ENCODE measurements at places on chromosomes 16 and 17.

DNA sequence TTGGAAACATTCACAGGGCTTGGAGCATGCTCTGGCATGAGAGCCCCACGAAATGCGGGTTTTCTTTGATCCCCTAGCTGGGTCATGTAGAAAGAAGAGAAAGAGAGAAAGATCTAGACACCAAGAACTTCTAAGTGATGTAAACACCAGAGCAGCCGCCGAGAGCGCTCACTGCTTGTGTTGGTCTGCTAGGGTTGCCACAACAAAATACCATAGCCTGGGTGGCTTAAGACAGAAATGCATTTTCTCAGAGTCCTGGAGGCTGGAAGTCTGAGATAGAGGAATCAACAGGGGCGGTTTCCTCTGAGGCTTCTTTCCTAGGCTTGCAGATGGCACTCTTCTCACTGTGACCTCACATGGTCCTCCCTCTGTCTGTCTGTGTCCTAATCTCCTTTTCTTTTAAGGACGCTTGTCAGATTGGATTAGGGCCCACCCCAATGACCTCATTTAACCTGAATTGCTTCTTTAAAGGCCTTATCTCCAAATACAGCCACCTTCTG, 139.5 kb downstream of the CYLD start:
- DNase-seq: no peak

GRCh38 chr16:10314811-10315210, 71.0 kb upstream of the ATF7IP2 start:
- no peak for DNase-seq

DNA sequence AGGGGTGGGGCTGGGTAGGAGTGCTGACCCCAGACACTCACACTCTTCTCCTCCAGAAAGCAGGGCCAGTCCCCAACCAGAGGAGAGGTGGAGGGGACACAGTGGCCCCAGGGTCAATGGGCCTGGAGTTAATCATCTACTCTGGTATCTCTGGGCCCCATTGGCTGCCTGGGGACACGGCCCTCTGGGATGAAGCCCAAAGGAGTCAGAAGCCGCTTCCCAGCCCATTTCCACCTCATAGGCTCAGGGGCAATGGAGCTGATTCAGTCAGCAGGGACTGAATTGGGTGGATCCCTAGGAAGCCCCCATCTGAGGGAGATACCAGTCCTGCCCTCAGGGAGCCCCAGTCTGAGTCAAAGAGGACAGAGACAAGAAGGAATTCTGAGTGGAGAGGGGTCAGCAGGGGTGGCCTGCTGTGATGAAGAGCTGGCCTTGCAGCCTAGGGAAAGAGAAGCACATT, 2.9 kb upstream of the NAGS start:
- DNase-seq: no peak

DNA sequence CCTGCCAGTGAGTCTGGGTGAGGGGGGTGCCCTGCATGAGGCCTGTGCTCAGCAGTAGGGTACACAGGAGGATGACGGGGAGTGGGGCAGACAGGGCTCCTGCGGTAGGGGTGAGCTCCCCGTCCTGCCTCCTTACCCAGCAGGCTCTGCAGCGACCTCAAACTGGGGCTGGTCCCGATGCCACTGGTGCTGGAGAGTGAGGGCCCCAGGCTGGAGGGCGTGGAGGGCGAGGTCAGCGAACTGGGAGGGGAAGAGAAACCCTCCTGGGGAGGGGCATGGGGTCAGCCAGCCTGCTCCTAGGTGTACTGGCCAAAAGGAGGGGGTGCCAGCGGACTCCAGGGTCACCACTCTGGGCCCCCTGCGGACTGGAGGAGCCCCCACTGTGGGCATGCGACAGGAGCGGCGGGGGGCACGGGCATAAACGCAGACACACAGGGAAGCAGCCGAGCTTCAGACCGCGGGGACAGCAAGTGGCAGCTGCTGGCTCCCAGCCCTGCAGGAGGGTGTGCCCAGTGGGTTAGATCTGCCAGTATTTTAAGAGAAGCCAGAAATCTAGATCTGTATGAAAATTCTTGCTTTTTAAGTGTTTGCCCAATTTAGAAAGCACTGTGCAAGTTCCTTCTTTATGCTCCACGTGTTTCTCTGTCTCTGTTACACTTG, 9.0 kb upstream of the VASN start:
- no peak for DNase-seq

DNA sequence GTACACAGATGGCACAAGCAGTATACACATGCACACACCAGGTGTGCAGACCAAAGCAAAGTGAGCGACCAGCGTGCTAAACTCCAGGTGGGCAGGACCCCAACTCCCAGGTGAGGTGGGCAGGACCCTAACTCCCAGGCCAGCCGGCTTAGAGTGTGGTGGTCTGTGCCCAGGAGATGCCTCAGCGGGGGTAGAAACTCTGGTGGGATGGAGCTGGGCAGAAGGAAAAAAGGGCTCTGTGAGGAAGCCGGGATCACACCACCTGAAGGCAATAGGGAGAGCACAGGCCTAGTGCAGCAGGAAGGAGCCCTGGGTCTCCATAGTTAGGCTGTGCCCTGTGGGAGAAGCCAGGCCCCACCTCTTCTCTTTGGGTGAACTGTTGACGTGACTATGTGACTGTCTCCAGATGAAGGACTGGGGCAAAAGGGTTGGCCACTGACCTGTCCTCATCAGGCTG, 1.6 kb upstream of the FOXJ1 start:
- no peak for DNase-seq

- peak; percentile 61 for DNase-seq
These were observed 67.7 kb downstream of the MPRIP start for GRCh38 chr17:17109907-17110306.

- no peak for DNase-seq
These were observed 143.7 kb upstream of the CDH5 start for GRCh38 chr16:66222756-66223155.

- no peak for DNase-seq
These were observed 92.6 kb upstream of the TMEM132E start for GRCh38 chr17:34486761-34487160.

DNA sequence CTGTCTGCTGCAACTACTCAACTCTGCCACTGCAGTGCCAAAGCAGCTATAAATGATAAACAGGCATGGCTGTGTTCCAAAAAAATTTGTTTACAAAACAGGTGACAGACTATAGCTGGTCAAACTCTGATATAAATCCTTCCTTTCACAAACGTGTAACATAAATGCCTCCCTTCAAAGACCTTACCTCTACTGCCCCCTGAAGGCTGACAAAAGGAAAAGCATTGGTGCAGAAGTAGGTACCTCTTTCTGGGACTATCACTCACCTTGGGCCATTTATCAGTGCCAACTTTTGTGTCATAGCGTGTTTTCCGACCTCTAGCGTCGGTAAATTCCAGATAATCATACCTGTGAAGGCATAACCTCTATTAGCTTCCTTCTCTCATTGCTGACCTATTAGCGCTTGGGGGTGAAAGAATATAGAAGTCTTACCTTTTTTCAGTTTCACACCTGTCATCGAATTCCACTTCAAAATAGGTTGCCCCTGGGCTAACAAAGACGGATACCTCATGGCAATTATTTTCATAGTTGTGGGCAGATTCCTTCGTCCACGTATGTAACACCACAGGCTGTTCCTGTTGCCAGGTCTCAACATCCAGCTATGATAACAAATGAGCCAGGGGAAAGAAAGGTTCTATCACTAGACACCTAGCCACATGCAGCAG, 67.9 kb downstream of the ZZEF1 start:
- DNase-seq: peak; percentile 58

- no peak for DNase-seq
These were observed 33.2 kb upstream of the PEMT start for GRCh38 chr17:17624741-17625140.

Measured in CD4-positive, alpha-beta T cell treated with Interleukin-1 beta for 1 hour (primary cell).